Stimulated activated CD4-positive, alpha-beta T cell treated with anti-CD3 and anti-CD28 coated beads, TNF-alpha, amount 100 ng/mL, for 4 hours (primary cell): ENCODE measurements at places on chromosomes 4 and X.

- no peak for DNase-seq
Observed at GRCh38 chr4:127479031-127479622, 153.6 kb upstream of the INTU start.

DNA sequence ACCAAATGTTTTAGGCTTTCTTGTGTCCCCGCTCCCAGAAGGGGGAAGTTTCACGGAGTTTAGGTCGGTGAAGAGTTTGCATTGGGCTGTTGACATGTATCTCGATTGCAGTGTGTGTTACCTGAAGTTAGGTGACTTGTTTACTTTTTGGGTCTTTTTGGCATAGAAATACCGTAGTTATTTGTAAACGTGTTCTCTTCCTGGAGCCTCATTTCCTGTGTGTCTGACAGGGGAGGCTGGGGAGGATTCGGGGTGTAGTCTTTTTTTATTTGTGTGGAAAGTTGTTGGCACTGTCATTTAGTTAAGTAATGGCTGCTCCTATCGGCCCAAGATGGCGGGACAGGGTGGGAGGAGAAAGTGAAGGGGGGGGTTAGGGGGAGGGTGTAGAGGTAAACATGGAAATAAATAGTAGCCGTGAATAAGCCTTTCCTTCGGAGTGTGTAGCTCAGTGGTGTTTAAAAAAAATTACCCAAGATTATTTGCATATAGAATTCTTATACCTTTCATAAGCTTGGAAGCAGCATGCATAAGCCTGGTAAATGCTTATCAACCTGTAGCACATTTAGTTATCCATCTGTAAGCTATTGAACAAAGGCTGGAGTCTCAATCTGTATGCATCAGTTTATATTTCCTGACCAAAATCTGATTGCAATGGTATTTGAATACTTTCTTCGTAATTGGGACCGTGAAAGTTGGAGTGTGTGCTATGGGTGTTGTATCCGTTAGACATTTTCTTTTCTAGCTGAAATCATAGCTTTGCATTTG is 1.6 kb downstream of the KDM6A start:
- no peak for DNase-seq

DNA sequence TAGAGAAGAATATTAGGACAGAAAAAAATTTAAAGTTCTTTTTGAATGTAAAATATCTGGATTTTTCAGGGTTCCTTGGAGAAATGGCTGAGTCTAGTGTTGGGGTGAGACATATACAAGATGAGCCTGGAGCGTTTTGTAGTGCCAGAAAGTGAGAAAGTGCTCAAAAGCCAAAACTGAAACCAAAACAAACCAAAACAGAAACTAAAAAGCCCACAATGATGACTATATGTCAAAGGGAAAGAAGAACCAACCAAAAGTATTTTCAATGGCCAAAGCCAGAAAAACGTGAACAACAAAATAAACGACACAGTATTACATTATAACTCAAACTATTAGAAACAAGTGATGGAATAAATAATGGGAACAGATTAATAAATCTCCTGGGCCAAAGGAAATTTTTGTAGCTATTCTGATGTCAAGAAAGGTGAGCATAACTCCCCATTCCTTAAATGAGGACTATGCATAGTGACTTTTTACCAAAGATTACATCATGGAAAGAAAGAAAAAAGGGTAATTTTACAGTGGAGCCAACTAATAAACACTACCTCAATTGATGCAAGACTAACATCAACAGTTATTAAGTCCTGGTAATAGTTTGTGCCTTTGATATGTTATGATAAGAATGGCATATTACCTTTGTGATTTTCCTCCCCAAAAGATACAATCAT is 1137.6 kb downstream of the C4orf33 start:
- no peak for DNase-seq

- DNase-seq, result no peak
Observed at GRCh38 chr4:87017580-87018342, 83.0 kb downstream of the AFF1 start.

DNA sequence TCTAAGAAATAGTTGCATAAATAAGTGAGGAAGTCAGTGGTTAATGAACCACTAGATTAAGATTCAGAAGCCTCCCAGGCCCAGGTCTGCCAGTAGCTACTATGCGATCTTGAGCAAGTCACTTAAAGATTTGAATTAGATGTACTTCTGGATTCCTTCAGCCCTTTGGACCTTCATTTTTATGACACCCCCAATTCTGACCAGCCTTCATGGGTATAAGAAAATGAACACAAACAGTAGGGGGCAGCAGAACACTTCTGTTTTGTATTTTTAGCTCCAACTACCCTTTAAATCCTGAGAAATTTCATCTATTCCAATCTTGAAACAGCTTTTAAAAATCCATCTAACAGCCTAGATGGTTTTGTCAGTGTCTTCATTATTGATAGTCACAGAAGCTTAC is 19.0 kb downstream of the TMEM47 start:
- DNase-seq, result no peak

DNA sequence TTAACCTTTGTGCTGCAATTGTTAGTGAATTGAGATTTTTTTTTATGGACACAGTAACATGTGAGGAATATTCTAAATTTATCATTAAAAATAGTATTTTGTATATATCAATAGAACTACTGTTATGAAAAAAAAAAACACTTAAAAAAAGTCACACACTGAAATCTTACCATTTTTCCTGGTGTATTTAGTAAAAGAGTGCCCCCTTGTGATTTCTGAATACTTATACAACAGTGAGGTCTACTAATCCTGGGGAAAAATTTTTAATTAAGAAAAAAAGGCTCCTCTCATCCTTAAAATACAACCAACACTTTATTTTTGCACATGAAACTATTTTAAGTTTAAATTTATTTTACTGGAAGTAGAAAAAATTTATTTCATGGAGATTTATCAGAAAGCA is 56.4 kb upstream of the SPOCK3 start:
- no peak for DNase-seq

DNA sequence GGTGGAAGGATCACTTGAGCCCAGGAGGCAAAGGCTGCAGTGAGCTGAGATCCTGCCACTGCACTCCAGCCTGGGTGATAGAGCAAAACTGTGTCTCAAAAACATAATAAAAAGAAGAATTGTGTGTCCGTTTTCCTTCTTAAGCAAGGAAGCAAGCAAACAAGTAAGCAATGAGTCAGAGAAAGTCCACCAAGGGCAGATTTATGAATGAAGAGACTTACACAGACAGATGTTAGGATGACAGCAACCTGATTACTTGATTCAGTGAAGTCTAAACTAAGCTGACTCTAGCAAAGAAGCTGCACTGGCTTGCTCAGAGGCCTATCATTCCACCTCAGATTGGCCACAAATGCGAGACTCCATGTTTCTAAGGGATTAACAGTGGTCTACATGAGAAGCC is 34.1 kb upstream of the SCML1 start:
- DNase-seq, result no peak

GRCh38 chrX:43560247-43560946 is 95.7 kb upstream of the MAOA start:
- DNase-seq, result no peak

DNA sequence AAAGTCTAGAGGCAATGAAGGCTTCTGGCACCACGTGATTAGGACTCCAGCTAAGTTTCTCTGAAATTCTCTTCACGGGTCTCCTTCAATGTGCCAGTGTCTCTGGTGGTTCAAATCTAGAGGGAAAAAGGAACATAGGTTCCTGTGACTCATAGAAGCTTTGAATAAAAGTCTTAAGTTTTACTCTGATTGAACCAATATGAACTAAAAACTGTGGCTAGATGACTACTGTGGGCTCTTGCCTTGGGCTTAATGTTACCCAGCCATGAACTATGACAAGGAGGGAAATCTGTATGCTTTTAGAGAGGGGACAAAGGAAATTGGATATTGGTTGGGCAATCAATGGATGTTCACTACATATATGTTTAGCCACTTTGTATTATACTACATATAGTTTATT is 49.9 kb upstream of the TEX13D start:
- no peak for DNase-seq

DNA sequence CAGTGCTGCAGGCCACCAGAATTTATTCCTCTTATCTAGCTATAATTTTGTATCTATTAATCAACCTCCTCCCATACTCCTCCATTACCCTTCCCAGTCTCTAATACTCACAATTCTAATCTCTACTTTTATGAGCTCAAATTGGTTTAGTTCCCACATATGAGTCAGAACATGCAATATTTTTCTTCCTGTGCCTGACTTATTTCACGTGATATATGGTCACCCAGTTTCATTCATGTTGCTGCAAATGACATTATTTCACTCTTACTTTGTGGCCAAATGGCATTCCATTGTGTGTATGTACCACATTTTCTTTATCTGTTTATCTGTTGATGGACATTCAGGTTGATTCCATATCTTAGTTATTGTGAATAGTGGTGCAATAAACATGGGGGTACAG is 483.5 kb downstream of the ACTRT1 start:
- no peak for DNase-seq

DNA sequence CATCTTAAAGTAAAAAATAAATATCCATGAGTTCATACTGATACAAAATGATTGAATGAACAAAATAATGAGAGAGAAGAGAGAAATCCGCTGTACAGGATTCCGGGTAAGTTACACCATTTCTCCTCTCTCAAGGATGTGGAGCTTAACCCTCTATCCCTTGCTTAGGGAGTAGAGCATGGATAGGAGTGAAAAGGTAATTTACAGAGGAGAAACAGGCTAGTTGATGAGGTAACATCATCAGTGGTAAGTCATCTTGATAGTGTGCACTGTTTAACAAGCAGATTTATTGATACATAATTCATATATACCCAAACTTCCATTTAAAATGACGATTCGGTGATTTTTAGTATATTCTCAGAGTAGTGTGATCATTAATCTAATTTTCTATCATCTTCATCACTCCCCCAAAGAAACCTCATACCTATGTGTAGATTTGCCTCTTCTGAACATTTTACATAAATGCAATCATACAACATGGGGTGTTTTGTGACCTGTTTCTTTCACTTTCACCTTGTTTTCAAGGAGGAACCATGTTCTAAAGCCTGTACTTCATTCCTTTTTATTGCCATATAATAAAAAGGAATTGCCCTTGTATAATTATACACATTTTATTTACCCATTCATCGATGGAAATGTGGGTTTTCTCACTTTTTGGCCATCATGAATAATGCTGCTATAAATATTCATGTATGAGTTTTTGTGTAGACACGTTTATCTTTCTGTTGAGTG is 34.8 kb downstream of the F11 start:
- no peak for DNase-seq

DNA sequence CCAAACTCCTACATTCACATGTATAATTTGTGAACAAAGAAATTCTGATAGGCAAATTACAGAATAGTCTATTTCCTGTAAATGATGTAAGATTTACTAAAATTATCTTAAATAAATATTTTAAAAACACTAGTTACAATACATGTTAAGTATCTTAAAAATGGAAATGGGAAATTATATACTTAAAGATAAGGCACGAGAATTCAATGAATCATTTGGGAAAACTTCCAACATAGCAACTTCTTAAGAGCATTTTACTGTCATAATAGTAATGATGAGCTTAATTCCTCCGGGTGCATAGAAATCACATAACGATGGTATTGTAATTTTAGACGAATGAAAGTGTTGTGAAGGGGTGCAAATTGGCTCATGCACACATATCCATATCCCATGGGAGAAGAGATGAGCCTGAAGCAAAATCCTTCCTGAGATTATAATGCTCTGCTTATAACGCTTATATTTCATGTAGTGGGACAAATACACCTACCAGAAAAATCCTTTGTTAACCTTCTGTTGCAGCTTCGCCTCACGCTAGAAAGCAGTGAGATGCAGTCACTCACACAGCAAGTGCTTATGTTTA is 873.5 kb downstream of the PDHA2 start:
- no peak for DNase-seq

GRCh38 chr4:122826553-122827257 is at the start of gene FGF2:
TSS of gene FGF2 (plus strand) at chr4:122826831. CDS start at chr4:122827175, 344 bp downstream.
- DNase-seq, result no peak

DNA sequence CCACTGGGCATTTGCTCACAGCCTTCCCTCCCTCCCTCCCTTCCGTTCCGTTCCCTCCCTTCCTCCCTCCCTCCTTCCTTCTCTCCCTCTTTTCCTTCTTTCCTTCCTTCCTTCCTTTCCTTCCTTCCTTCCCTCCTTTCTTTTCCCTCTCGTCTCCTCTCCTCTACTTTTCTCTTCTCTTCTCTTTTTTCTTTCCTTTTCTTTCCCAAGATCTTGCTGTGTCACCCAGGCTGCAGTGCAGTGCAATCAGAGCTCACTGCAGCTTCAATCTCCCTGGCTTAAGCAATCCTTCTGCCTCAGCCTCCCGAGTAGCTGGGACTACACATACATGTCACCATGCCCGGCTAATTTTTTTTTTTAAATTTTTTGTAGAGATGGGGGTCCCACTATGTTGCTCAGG is 26.7 kb upstream of the ING2 start:
- no peak for DNase-seq

GRCh38 chrX:131881194-131881593 is 141.9 kb upstream of the STK26 start:
- DNase-seq, result no peak

- DNase-seq, result no peak
Observed at GRCh38 chr4:183329954-183330742, 7.9 kb upstream of the CLDN24 start.

DNA sequence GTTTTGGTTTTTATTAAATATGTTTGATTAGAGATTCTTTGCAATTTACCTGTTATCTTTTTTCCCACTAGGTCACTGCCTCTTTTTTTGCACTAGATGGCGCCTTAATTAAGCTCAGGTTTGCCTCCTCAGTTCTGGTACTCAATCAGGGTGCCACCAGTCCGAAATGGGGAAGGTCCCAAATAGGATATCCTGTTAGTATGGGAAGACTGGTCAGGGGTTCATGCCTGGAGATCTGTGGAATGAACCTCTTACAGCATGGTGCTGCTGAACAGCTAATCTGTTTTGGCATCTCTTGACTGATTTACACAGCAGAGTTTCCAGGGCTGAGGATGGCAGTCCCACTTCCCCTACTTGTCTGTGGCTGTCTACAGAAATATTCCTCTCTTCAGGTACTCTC is 24.2 kb upstream of the VSIG1 start:
- DNase-seq, result no peak

DNA sequence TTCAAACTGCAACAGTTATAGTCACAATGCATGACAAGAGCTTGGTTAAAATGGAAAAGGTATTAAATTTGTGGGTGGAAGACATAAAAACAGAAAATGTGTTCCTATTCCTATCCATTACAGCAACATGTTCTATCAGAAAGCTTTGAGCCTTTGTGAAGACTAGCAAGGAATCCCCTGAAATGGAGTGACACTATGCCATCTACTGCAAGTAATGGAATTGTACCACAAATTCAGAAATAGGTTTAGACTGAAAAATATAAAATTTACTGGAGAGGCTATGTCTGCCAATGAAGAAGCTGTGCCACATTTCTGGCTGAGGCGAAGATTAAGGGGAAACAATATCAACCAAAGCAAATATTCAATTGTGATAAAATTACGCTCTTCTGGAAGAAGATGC is 247.9 kb downstream of the ADAM29 start:
- no peak for DNase-seq
